ENCODE measurements at places on chromosomes 2 and 18. TPM values are rescaled to one million over a fixed set of nuclear protein-coding genes. Genes with fewer than 3 reads are reported as not detected.

Gene TFCP2L1
- total RNA-seq = 29.7 TPM

Gene SPEG
- 10.8 TPM for total RNA-seq

Gene IMPA2
- total RNA-seq = 80.3 TPM

Gene CNRIP1
- 1.6 TPM for total RNA-seq

Gene MC5R
- total RNA-seq = 0.06 TPM

Gene COLEC11
- total RNA-seq = 0.53 TPM

Gene CRYBA2
- total RNA-seq = 0.25 TPM

Gene TEX44
- total RNA-seq = not detected

Gene ZNF519
- 1.4 TPM for total RNA-seq

Gene OBSL1
- total RNA-seq = 18.7 TPM
